Large intestine (tissue), 12 donors: ENCODE measurements at places on chromosomes 7 and 10. TPM values are rescaled to one million over a fixed set of nuclear protein-coding genes. Genes with fewer than 3 reads are reported as not detected.
A peak's percentile ranks its signal among the peaks of the same experiment; 100 is the strongest.

DNA sequence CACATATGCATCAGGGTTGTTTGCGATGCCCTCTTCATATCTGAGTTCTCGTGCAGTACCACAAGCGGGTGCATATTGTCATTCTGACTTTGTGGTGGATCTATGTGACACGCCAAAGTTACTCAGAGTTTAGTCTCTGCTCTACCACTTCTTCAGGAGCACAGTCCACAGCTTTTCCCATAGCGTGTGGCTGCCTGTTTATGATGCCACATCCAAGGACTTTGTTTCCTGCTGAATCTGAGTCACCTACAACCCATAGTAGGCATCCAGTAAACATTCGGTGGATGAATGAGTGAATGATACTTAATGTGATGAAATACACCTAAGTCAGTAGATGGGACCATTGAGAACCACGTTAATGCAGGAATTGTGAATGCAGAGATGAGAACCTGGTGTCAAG lies 15.0 kb downstream of the ADRA2A start:
- no peak for DNase-seq

Gene METTL27
- 7.6 TPM for polyA plus RNA-seq

- DNase-seq = no peak
These were observed 54.5 kb downstream of the NRP1 start for GRCh38 chr10:33279811-33280602.

Gene ZNHIT1
- 60.9 TPM for polyA plus RNA-seq

Gene FAM185A
- polyA plus RNA-seq = 7.4 TPM

GRCh38 chr7:141275350-141275749 lies 201.5 kb downstream of the TMEM178B start:
- DNase-seq = no peak

Gene LRRTM3
- 1.4 TPM for polyA plus RNA-seq

DNA sequence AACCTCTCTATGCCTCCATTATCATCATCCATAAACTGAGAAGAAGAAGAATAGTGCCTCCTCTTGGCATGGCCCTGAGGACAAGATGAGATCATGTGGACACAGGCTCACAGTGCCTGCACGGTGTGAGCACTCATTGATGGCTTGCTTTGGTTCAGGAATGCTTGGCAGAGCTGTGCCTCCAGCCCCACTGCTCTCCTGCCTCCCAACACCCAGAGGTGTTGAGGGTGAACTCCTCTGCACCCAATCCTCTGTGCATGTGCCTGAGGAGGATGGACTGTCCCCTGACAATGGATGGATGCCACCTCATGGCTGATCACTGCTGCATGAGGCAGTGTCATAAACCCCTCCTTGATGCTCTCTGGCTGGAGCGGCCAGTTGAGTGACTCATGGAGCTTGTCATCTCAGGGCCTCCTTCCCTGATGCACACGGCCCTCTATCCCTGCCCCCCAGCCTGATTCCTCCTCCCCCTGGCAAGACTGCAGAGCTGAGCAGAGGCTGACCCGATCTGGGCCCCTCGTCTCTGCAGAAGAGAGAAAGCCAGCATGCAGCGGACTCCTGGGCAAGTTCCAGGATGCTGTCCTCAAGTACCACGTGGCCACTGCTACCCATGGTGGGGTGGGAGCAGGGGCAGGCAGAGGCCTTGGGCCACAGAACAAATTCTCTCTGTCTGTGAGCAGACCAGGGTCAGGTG lies 136.3 kb downstream of the KCNMA1 start:
- no peak for DNase-seq

DNA sequence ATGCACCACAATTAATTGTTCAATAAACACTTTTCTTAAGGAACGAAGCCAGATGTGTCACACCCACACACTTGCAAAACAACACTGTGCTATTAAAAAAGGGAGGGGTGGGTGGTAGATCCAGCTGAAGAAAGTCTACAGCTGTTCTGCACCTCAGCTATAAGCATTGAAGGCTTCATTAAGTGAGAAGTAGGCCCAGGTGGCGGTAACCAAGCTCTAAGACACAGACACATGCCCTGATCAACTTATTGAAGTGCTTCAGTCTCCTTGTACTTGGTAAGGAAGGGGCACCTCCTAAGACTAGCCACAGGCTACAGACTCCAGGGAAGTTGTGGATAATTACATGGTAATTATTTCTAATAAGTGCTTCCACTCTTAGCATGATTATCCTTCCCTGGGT lies 4.5 kb upstream of the CPVL start:
- no peak for DNase-seq

GRCh38 chr10:62817121-62817765 lies 1.1 kb upstream of the EGR2 start:
- DNase-seq = peak; percentile 31

- no peak for DNase-seq
These were observed 29.0 kb upstream of the CCNY start for GRCh38 chr10:35307297-35307696.

GRCh38 chr10:64159910-64160872 lies 639.0 kb downstream of the REEP3 start:
- DNase-seq = no peak

GRCh38 chr7:33815336-33815735 lies 90.0 kb upstream of the BMPER start:
- no peak for DNase-seq

GRCh38 chr10:62761115-62761514 lies 43.4 kb upstream of the ADO start:
- DNase-seq = no peak

DNA sequence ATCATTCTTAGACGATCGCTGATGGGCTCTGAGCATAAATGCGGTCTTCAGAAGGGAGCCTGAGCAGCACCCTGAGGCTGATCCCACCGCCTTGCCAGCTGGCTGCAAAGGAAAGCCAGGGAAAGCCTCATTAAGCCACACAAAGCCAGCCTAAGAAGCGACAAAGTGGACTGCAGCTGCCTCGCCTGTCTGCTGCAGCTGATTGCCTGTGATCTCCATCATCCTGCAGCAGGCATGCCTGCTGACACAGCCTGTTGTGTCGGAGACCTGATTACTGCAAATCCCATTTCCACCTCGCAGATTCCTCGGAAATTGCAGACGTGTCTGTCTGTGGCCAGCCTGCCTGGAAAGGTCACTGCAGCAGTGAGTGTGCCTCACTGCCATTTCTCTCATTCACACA lies 1087.0 kb upstream of the AUTS2 start:
- peak; percentile 5 for DNase-seq

DNA sequence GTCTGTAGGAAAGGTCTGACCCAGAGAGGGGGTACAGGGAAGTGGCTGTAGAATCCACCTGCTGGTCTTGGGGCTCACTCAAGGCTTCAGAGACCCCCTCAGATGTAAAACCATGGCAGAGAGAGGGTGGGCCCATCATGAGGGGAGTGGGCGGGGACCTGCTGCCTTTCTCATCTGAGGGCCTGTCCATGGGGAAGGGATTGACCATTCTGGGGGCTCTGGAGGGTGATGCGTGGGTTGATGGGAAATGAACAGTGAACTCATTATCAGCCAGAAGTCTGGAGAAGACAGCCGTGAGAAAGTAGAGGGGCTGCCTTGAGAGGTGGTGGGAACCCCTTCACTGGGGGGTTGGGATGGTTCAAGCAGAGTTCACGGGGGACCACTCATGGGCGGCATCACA lies 66.8 kb downstream of the MINDY4 start:
- DNase-seq = no peak
